Cardiac muscle cell (in vitro differentiated cells and primary cell): ENCODE measurements at places on chromosomes 12 and 14. TPM values are rescaled to one million over a fixed set of nuclear protein-coding genes. Genes with fewer than 3 reads are reported as not detected.

DNA sequence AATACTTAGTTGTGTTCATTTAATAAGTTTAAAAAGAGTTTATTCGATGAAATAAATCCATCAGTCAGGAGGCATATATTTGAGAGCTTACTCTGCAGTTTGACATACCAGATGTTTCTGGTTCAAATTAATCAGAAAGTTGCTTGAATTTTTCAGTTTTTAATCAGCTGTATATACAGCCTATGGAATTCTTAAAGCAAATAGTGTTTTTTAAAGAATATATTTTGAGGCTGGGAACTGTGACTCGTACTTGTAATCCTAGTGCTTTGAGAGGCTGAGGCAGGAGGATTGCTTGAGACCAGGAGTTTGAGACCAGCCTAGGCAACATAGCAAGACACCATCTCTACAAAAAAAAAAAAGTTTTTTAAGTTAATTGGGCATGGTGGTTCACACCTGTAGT is 112.1 kb downstream of the MON2 start:
- H3K27me3 ChIP-seq, result no peaks in the 10 kb centered on the region
- peaks cover 12% of the 10 kb centered on the region for H3K36me3 ChIP-seq
- no peak overlapping the region for H3K27ac ChIP-seq

DNA sequence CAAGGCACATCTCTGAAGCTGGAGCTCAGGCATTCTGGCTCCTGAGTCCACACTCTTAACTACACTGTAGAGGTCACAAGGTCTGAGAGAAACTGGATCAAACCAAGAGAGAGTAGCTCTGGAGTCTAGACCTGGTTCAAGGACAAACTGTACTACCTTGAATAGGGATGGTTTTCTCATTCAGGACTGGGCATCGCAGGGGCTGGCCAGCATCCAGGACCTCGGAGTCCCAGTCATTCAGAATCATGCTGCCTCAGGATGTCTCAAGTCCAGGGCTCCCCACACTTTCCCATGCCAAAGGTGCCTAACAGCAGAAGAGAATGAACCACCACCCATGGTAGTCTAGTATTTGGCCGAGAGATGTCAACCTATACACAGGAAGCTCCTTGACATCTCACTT is 13.1 kb upstream of the PLEKHD1 start:
- no peak overlapping the region for H3K4me3 ChIP-seq
- no peaks in the 10 kb centered on the region for H3K4me1 ChIP-seq
- H3K27me3 ChIP-seq, result peaks cover 19% of the 10 kb centered on the region
- no peak overlapping the region for H3K27ac ChIP-seq
- DNase-seq, result no peak

DNA sequence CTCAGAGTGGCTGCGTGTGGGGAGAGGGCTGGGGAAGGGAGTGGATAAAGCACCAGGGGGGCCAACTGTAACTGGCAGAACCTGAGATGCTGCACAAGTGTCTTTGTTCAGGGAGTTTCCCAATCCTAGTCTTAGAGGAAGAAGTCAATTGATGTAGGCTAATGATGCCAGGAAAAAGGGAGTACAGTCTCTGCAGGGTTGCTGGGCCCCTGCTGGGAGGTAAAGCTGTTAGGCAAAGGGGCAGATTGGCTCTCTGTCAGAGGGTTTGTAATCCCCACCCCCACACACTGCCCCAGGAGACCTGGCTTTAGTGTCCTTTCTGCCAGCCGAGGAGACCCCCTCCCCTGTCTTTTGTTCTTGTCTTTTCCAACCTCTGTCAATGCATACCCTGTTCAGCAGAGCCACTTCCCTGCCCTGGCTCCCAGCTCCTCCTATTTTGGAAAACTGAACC is 178.4 kb downstream of the KCNA5 start:
- H3K27ac ChIP-seq, result no peak overlapping the region
- no peak for DNase-seq
- no peak overlapping the region for H3K4me3 ChIP-seq
- peaks cover 19% of the 10 kb centered on the region for H3K4me1 ChIP-seq

The CYP27B1 gene
- total RNA-seq, result 0.07 and 1.3 TPM in 2 replicates

The CCDC59 gene
- total RNA-seq, result 34.6 and 67.9 TPM in 2 replicates
